Activated CD8-positive, alpha-beta memory T cell treated with anti-CD3 and anti-CD28 coated beads for 4 hours (primary cell): ENCODE measurements at places on chromosomes 2 and 18.

GRCh38 chr2:55721596-55722215 lies 28.1 kb upstream of the PNPT1 start:
- DNase-seq = no peak

GRCh38 chr2:18599509-18600254 lies 10.3 kb upstream of the NT5C1B start:
- DNase-seq = no peak

DNA sequence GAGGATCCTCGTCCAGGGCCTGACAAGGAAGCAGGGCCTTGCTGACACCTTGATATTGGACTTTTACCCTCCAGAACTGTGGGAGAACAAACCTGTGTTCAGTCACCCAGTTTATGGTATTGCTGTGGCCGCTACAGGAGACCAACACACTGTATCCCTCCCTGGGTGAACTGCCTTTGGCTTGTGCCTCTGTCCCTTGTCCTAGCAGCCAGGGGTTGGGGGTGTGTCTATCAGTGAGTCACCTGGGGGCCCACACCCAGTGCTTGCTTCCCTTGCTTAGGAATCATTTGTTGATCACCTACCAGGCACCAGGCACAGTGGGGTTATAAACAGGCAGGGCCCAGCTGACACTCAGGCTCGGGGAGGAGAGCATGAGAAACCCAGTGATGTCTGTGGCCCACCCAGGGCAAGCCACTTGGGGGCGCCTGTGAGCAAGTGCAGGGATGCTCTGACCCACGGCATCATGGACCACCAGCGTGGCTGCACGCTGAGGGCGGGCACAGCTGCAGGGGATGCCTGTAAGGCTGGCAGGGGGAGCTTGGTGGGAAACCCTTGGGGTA lies 17.1 kb downstream of the TMEM185B start:
- no peak for DNase-seq

DNA sequence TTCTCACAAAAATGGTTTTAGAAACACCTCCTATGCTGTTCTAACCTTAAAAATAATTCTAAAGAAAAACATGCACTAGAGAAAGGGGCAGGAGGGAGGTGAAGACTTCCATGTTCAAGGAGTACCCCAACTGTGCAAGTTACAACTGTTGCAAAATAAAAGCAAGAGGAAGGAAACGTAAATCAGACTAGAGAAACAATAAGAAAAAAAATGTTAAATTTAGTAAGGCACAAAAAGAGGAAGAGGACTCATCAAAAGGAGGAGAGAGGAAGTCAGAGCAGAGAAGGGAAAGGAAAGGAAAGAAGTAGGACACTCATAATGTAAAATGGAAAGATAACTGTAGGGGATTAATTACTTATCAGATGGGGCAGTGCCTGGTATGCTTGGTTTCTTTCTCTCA lies 34.1 kb downstream of the RAPH1 start:
- DNase-seq = no peak

- DNase-seq = no peak
Measured at GRCh38 chr18:6757931-6758330, 28.4 kb downstream of the ARHGAP28 start.

DNA sequence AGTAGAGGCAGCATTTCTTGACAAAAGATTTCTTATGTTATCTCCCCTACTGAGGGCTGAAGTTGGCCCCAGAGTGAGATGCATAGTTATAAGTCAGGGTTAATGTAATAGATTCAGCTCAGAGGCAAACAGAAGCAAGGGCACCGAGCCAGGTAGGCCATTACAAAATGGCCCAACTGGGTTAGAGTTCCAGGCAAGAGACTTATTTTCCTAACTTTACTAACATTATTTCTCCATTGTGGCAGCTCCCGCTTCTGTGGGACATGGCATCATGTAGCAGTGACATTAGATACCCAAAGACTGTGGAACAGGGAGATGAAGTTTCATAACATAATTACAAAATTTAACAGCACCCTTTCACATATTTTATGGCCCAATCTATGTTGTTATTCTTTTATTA lies 27.1 kb downstream of the TSPYL6 start:
- no peak for DNase-seq

- no peak for DNase-seq
Measured at GRCh38 chr18:58359620-58360019, 269.3 kb downstream of the ALPK2 start.
